NCI-H1436 treated with DMSO at 0.1 percent for 48 hours (cell line): ENCODE measurements at places on chromosomes 2 and 18.

- no peak for DNase-seq
Measured at GRCh38 chr2:173690349-173690748, 274.8 kb downstream of the SP3 start.

- peak; percentile 8 for DNase-seq
Measured at GRCh38 chr18:42137693-42138375, 182.8 kb downstream of the PIK3C3 start.

DNA sequence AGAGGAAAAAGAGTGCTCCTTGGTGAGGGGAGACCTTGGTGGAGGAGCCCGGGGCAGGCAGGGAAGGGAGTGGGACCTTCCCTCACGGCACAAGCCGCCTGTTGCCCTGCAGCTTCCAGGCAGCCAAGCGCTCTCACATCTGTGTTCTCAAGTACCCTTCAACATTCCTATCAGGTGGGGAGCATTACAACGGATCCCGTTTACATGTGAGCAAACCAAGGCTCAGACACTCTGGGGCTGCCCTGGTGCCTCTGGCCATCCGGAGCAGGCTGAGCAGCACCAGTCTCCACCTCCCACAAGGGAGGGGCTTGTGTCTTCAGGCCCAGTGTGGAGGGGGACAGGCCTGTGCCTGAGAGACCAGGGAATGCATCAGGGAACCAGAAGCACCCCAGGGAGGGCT, 57.9 kb downstream of the AQP12A start:
- DNase-seq: no peak

DNA sequence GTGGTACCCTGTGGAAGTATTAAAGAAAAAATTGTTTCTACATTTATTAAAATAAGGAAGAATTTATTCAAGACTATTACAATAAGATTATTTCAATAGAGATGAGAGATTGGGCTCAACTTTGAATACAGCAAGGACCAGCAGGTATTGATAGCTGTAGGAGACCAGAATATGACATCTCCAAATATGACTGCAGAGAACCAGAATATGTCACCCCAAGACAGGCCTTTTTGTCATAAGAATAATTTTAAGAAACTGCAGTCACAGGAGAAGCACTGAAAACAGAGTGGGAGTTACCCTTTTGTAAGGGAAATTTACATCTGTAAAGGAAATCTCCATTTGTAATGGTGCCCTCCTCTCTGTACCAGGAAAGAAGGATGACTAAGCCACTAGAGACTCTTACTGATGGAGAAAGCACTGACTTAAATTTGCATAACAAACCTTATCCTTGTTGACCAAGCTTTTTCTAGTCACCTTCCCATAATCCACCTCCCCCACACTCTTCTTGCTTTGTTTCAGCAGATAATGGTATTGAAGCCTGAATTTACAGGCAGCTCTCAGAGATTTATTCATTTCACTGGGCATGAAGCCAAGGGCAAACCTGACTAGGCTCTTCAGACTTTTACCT, 145.1 kb upstream of the RMP24 start:
- peak; percentile 4 for DNase-seq

DNA sequence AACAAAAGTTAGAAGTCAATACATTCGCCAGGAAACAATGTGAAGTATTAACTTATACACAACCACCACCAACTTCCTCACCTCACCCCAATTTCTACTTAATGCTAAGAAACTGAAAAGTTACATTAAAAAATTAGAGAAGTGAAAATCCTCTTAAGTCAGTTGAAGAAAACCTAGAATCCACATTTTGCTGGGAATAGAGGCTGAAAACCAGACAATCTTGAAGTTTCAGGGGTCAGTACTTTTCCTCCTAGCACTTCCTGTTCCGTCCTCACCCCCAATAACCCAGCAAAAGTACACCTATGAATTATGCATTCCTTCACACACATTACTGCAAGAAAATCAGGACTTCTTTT, 6.3 kb downstream of the YES1 start:
- DNase-seq: no peak

DNA sequence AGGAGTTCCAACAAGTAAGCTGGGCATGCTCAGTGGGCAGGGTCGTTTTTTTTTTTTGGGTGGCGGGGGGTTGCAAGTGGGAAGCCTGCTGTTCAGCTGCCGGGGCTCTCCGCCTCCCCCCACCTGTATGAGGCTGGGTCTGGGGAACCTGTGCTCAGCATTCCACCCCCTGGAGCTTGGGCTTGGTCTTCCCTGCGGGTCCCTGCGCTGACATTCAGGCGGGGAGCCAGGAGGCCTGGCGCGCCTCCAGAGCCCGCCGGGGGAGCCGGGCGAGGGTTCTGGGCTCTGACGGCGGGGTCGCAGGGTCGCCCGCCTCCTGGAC, 822 bp upstream of the GPD2 start:
- no peak for DNase-seq

DNA sequence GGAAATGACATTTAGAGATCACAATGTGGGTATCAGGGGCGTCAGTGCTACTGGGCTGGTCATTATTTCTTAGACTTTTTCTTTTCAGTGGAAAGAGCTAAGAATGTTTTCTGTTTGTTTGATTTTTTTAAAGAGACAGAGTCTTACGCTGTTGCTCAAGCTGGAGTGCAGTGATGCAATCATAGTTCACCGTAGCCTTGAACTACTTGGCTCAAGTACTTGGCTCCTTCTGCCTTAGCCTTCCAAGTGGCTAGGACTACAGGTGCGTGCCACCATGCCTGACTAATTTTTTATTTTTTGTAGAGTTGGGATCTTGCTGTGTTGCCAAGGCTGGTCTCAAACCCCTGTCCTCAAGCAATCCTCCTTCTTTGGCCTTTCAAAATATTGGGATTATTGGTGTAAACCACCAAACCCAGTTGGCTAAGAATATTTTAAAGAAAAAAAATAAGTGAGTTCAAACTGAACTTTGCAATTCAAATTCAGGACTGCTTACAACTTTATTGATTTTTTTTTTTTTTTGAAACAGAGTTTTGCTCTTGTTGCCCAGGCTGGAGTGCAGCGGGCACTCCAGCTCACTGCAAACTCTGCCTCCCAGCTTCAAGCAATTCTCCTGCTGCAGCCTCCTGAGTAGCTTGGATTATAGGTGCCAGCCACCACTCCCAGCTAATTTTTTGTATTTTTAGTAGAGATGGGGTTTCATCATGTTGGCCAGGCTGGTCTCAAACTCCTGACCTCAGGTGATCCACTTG, 154.2 kb downstream of the MIB1 start:
- DNase-seq: no peak

GRCh38 chr2:224668123-224668909, 47.8 kb downstream of the CCDC195 start:
- no peak for DNase-seq

DNA sequence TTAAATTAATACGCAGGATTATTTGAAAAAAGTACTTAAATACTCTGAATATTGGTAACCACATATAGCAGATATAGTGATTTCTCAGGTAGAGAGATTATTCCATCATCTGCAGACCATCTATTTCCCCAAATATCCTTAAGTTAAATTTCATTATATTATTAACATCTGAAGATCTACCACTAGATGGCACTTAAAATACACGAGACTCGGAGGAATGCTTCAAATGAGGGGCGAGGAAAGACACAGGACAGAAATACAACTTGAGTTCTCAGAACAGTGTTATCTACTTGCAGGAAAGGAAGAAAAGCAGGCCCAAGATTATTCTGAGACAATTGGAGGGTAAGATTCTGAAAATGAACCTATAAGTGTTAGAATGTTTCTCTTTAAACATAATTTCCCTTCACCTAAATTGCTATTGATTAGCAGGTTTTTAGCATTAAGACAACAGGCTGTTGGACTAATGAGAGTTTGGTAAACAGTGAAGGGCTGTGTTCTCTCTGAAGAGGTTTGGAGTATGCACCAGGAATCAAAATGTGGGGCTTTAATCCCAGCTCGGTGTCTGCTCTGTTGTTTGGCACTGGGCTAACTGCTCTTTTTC, 76.9 kb upstream of the GCFC2 start:
- no peak for DNase-seq

DNA sequence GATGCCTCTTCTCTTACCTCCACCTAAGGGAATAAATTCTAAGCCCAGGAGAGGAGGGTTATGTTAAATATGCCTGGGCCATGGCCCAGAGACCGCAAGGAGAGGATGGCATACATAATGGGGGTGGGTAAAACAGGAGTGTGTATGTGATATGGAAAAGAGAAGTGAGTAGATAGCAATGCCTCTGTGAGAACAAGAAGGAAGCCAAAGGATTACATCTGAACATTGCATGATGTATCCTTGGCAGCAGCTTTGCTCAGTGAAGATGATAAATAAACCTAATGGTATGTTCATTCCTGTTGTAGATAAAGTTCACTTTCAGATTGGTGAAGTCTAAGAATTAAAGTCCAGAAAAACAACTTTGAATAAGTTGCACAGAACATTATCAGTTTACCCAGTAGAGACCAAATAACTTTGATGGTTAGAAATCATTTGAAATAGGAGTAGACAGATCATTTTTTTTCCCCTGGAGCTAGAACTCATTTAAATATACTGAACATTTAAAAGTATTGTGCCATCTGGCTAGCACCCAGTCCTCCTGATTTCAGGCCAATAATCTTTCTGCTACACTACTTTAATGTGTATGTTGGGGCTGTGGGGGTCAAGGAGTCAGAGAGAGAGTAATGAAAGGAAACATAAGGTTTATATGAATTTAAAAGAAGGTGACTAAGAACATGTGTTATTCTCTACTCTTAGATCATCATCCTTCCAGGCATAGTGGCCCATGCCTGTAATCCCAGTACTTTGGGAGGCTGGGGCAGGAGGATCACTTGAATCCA, 231.7 kb downstream of the PARD3B start:
- DNase-seq: no peak

GRCh38 chr2:10972683-10973433, 61.1 kb downstream of the KCNF1 start:
- DNase-seq: no peak

- DNase-seq: no peak
Measured at GRCh38 chr2:229852565-229852964, 69.2 kb downstream of the TRIP12 start.

GRCh38 chr2:223908304-223908998, 36.7 kb downstream of the WDFY1 start:
- DNase-seq: no peak

- DNase-seq: peak; percentile 48
Measured at GRCh38 chr2:164430166-164430783, 191.0 kb downstream of the GRB14 start.

- DNase-seq: no peak
Measured at GRCh38 chr2:5188636-5189035, 503.5 kb upstream of the SOX11 start.

DNA sequence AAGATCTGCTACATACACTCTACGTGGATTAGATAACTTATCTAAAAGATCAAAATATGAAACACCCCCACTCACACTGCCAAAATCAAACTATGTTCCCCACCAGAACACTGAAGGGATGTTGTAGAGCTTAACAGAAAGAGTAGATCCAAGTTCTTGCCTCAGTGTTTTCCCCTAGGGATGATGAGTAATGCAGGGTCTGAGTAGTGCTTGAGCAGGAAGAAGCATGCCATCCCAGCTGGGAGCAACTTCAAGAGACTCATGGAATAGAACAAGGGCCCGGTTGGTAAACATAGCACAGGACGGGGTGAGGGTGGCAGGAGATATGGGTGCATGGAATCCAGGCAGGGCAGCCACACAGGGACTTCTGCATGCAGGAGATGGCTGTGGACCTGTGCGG, 74.3 kb downstream of the SNTG2 start:
- DNase-seq: no peak

DNA sequence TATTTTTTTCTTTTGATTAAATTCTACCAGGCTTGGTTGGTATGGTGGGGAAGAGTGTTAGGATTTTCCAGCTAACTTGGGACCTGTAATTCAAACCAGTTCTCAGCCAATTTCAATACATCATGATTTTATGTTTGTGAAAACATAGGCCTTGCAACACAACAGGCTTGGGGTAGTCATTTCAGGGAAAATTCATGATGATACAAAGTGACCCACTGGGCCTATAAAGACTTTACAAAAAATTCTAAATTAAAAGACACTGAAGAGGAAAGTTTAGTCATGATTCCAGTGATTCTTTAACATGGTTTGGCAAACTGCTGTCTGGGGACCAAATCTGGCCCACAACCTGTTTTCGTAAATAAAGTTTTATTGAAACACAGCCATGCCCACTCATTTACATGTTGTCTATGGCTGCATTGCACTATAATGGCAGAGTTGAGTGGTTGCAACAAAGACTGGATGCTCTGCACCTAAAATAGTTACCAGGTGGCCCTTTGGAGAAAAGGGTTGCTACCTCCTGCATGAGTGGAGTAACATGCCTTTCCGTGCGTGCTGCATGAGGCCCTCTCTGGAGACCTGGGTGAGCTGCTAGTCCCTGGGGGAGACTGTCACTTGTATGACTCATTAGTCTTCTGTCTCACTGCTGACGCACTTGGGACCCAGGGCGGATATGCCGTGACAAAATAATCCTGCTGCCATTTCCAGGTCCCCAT, 73.6 kb downstream of the NPAS2 start:
- no peak for DNase-seq

DNA sequence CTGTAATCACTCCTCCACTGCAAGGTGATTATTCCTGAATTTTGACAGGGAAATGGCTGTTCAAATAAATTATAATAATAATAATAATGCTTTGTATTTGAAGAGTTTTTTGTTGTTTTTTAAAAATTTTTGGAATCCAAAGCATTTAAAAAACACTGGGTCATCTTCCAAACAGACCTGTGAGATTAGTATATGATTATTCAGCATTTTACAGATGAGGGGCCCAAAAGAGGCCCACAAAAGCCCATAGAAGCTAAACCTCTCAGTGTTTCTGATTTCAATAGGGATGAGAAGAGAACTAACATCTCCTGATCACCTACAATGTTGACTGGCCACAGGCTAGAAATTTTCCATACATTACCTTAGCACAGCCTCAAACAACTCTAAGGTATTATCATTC, 8.0 kb upstream of the POLR2D start:
- no peak for DNase-seq

GRCh38 chr2:134718023-134718816, 580 bp downstream of the TMEM163 start:
- no peak for DNase-seq

GRCh38 chr2:53448086-53448485, 319.5 kb upstream of the CHAC2 start:
- no peak for DNase-seq

- no peak for DNase-seq
Measured at GRCh38 chr2:12102679-12103078, 356.2 kb downstream of the LPIN1 start.

DNA sequence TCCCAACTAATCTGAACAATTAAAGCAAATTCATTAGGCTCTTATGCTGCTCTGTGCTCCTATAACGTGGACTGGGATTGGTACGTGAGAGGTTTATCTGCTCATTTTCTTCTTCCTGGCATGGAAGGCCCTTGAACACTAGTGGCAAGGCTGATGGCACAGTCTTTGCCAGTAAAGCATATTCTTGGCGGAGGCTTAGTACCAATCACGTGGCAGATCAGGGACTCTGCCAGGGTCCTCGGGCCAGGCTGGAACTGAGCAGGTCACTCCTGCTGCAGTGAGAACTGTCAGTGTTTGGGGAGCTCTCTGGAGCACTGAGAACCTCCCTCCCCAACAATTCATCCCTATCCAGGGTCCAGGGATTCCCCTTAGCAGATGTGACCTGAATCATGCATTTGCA, 3.7 kb upstream of the ALPK2 start:
- no peak for DNase-seq
